ENCODE measurements at places on chromosomes 7 and 10. TPM values are rescaled to one million over a fixed set of nuclear protein-coding genes. Genes with fewer than 3 reads are reported as not detected.

Gene CCDC7
- 2.3 TPM for total RNA-seq

Gene C7orf57
- total RNA-seq: not detected

Gene SYT15B
- 1.5 TPM for total RNA-seq

Gene ZDHHC16
- total RNA-seq: 51.1 TPM

Gene WAPL
- total RNA-seq: 43.2 TPM

Gene PRLHR
- not detected for total RNA-seq

Gene SCART1
- 0.50 TPM for total RNA-seq

- DNase-seq: no peak
Measured at GRCh38 chr7:26441002-26441521, 149.4 kb downstream of the SNX10 start.

DNA sequence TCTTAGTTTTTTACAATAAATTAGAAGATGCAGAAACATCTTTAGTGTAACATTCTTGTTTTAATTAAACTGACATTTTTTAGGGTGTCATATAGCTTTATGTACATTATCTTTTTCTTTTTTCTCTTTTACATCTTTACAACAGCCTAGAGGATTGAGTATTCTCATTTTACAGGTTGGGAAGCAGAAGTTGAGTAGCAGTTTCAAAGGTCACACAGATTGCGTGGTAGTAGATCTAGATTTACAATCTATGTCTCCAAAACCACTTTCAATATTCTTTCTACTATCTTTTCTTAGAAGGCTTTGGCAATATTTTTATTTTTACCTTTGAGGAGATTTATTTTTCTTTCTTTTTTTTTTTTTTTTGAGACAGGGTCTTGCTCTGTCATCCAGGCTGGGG is 18.7 kb upstream of the MCU start:
- no peak for DNase-seq

- peak; percentile 41 for DNase-seq
Measured at GRCh38 chr10:32104181-32104580, 48.0 kb upstream of the KIF5B start.

- DNase-seq: no peak
Measured at GRCh38 chr7:102272917-102273748, 13.5 kb upstream of the SH2B2 start.

GRCh38 chr7:70641882-70642281 is 490.1 kb upstream of the GALNT17 start:
- no peak for DNase-seq

- peak; percentile 59 for DNase-seq
Measured at GRCh38 chr10:48439581-48440041, 133.1 kb downstream of the MAPK8 start.

- DNase-seq: peak; percentile 36
Measured at GRCh38 chr10:95363303-95363912, 72.6 kb upstream of the PDLIM1 start.

GRCh38 chr10:17256627-17257026 is 28.6 kb downstream of the VIM start:
- DNase-seq: peak; percentile 44

DNA sequence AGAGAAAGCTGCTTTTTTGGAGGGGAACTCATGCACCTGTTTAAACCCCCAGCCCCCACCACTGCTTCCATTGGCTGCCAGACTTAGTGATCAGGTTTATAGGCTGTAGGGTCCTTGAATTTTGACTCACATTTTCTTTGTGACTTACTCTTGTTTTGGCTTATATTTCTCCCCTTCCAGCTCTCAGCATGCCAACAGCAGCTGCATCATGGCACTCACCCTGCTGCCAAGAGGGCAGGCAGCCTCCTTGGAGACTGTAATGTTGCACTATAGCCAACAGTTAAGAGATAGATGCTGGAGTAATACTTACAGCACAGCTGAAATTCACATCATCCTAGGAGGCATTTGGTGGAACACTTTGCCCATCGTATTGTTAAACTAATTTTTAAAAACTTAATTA is 98.0 kb upstream of the GLCCI1 start:
- DNase-seq: no peak

DNA sequence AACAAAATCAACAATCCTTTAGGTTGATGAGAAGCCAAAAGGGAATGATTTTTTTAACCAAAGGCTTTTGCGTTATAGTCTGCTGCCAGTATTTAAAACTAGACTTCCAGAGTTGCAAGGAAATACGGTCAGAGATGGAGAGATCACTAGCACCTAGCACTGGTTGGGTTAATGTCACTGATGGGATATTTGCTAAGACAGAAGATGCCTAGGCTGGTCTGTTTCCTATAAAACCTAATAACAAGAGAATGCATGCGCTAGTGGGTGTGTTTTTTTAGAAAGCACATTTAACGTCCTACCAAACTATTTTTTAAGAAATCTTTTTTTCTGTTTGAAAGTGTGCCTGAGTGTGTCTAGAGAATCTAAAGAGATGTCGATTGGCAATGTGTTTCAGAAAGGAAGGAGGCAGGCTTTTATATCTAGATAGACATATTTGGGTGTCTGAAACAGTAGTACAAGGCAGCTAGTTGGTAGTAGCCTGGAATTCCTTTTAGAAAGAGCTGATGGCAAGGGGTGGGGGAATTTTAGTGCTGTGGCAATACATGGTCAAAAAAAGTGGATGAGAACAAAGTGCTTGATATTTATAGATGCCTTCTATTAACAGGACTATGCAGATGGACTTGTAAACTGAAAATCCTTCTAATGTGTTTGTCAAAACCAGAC is 863 bp downstream of the CALD1 start:
- no peak for DNase-seq

GRCh38 chr10:48811917-48812316 is 127.2 kb downstream of the WDFY4 start:
- DNase-seq: peak; percentile 9

DNA sequence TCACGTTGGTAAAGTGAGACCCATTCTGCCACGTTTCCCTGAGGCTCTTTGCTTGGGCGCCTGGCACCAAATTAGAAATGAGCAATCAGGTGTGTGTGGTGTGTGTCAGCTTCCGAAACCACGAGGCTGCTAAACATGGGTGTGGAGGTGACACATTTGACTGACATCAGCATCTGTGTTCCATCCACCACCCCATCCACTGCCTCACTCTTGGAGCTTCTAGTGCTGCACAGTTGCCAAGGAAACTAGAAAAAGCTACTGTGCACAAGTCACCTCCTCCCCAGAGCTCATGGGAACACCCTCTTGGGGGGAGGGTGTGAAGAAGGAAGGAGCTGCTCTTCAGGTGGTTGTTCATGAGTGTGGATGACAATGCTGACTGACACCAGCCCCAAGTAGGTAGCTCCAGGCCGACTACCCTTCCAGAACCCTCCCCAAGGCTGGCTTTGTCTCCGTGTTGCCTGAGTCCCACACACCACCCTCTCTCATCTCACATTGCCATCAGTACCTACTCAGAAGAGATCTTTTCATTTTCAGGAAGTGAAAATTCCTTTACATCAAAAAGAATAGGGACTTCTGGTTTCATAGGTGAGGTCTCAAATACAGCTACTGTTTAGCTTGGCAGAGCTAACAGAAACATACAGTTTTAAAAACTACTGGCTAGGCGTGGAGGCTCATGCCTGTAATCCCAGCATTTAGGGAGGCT is 152.2 kb downstream of the TMEM178B start:
- DNase-seq: no peak

GRCh38 chr7:139893461-139893860 is 64.4 kb downstream of the TBXAS1 start:
- DNase-seq: no peak

GRCh38 chr10:116712519-116712918 is 29.8 kb downstream of the HSPA12A start:
- DNase-seq: peak; percentile 29

DNA sequence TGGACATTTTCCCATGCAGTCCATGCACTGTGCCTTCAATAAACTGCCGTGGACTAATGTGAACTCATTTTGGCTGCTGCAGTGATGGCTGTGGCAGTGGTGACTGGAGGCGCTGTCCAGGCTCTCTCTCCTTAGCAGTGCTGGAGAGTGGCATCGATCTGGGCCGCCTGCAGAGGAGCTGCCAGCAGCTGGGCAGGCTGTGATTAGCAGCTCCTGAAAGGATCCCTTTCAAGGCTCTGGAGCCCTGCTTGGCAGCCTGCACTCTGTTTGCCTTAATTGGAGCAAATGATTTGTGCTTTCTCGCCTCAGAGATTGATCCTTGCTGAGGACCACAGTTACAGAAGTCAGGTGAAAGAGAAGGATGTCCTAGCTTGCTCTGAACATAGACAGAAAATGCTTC is 130.1 kb upstream of the VWC2 start:
- no peak for DNase-seq

- no peak for DNase-seq
Measured at GRCh38 chr10:131078131-131078881, 233.2 kb downstream of the TCERG1L start.
